Stimulated activated CD4-positive, alpha-beta T cell treated with anti-CD3 and anti-CD28 coated beads, TNF-alpha, amount 100 ng/mL, for 1 hour (primary cell): ENCODE measurements at places on chromosomes 7 and 10.

GRCh38 chr7:114787556-114787955 lies 134.3 kb upstream of the MDFIC start:
- no peak for DNase-seq

- DNase-seq = no peak
These were observed 2.2 kb downstream of the FGFBP3 start for GRCh38 chr10:91907033-91907594.

GRCh38 chr7:78734626-78735025 lies 718.8 kb downstream of the MAGI2 start:
- no peak for DNase-seq

DNA sequence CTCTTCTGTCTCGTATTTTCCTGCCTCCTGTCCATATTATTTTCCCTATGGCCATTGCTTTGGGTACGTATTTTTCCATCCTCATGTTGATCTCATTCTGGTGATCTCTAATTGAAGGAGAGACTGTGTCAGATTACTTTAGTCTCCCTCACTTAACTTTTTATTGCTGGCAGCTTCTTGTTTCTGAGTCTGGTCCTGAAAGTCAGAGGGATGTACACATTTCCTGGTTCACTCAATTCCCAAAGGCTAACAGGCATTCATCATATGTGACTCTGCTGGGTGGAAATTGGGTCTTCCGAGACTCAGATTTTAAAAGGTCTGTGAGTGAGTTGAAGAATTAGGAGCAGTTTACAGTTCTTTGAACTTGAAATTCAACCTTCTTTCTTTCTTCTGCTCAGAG lies 10.9 kb downstream of the UMAD1 start:
- DNase-seq = no peak

GRCh38 chr7:75981203-75981452 lies 13.3 kb downstream of the TMEM120A start:
- DNase-seq = no peak

DNA sequence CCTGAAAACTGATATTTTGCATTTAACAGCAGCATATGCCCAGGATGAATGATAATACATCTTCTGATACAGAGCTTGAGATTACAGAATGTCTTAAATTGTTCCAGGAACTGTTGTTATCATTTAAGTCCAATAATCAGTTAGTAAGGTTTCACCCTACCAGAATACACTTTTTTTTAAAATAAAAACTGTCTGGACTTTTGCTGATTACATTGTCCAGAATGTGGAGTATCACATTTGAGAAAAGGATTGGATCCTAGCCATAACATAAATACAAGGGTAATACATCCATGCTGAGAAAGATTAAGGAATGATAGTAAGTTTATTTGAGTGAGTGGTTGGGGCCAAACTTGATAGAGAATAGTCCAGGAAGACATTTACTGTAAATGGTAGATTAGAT lies 71.0 kb downstream of the SEPTIN7 start:
- no peak for DNase-seq

- DNase-seq = no peak
These were observed 24.1 kb upstream of the TRIM8 start for GRCh38 chr10:102620138-102620590.

DNA sequence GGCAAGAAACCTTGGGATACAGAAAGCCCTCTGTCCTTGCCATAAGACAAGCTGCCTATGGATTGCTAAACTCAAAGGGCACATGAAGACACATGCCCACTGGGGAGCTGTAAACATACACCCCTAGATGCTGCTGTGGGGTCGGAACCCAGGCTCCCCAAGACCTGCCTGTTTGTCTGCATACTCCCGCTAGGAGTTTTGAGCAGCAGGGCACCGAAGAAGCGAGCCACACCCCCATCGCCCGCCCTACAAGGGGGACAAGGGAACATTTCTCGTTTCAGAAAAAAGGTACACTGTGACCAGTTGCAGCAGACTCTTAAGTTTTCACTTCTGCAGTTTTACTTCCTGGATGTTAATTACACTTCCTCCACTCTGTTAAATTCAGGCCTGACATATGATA lies 680.2 kb upstream of the GHITM start:
- no peak for DNase-seq

GRCh38 chr10:77843264-77843663 lies 83.3 kb downstream of the DLG5 start:
- no peak for DNase-seq

DNA sequence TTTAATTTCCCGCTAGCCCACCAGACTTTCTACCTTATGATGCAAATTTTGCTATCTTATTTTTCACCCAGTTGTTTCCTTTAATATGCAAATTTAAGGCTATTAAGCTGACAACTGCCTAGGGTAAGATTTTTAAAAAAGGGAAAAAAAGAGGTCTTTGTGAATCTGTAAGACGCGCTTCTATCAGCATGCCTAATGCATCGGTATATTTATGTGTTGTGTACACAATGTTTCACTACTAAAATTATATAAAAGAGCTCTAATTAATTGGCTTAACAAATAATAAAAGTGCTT lies 386.6 kb downstream of the KIF20B start:
- no peak for DNase-seq

GRCh38 chr7:17472518-17472917 lies 174.1 kb downstream of the AHR start:
- DNase-seq = no peak

- no peak for DNase-seq
These were observed 46.8 kb downstream of the PIK3AP1 start for GRCh38 chr10:96673318-96674099.

GRCh38 chr7:103071000-103071399 lies 3.6 kb downstream of the FBXL13 start:
- DNase-seq = no peak

GRCh38 chr10:24054421-24054820 lies 154.5 kb upstream of the KIAA1217 start:
- no peak for DNase-seq

- DNase-seq = no peak
These were observed 18.2 kb upstream of the CALCR start for GRCh38 chr7:93592588-93593266.

- DNase-seq = no peak
These were observed 1.6 kb downstream of the FAM171A1 start for GRCh38 chr10:15369256-15370211.

GRCh38 chr10:125132344-125132743 lies 28.0 kb downstream of the CTBP2 start:
- DNase-seq = no peak
